GM19239 (cell line): ENCODE measurements at places on chromosomes 3 and 15.
A peak's percentile ranks its signal among the peaks of the same experiment; 100 is the strongest.

GRCh38 chr3:50637011-50637410 lies 20.1 kb downstream of the MAPKAPK3 start:
- DNase-seq: no peak

GRCh38 chr3:153760948-153761347 lies 360.2 kb upstream of the ARHGEF26 start:
- no peak for DNase-seq

GRCh38 chr3:112341386-112341785 lies 8.4 kb downstream of the CD200 start:
- no peak for DNase-seq

DNA sequence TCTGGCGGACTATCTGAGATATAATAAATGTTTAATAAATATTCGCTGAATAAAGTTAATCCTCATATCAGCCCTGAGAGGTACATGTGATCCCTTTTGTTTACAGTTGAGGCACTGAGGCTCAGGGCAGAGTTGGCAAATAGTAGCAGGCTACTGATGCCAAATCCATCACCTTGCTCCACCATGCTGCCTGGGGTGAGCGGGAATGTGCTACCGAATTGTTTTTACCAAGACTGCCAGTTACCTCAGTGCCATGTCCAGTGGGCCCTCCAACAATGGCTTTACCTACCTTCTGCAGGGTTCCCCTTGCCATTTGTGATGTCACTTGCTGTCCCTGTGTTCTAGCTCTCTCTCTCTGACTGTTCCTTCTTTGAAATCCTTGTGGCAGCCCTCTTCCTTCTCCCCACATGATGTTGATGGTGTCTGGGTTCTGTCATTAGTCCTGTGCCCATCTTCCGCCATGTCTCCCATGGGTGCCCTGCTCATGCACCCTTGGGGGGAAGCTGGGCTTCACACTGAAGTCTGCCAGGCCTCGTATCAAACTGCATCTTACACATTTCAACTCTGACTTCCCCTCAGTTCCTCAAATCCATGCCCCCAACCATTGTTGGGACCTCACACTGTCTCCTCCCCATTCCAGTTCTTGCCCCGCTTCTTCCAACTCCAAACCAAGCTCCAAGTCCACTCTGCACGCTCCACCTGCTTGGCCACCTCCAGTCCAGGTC lies 35.4 kb downstream of the SLCO2A1 start:
- DNase-seq: no peak

- DNase-seq: no peak
These were observed 1137.0 kb downstream of the ROBO2 start for GRCh38 chr3:78176869-78177268.

DNA sequence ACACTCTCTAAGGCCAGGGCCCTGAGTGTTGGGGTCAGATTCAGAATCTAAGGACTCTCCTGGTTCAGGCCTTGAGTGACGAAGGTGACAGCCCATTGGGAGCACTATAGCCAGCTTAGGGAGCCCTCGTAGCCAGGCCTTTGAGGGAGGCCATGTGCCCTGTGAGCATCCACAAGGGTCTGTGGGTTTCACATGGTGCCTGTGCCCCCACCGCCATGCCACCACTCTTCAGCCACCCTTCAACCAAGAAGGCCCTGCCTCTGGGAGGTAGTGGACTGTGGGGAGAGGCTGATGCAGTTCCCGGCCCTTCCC lies 37.5 kb downstream of the TSPAN3 start:
- no peak for DNase-seq

DNA sequence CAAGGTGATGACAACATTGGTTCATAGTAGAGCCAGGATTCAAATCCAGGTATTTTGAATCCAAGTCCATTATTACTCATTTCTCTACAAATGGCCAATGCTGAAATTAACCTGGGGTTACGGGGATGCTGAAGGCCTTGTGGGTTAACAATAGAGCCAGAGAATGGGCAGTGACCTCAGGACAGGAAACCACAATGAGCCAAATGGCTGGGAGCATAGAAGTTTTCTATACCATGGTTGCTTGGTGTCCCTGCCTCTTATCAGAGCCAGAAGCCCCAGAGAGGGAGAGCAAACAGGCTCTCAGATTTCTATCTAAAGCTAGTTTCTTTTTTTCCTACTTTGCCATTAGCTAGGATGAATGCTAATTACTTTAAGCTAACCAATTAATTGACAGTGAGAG lies 82.3 kb downstream of the TNIK start:
- no peak for DNase-seq

DNA sequence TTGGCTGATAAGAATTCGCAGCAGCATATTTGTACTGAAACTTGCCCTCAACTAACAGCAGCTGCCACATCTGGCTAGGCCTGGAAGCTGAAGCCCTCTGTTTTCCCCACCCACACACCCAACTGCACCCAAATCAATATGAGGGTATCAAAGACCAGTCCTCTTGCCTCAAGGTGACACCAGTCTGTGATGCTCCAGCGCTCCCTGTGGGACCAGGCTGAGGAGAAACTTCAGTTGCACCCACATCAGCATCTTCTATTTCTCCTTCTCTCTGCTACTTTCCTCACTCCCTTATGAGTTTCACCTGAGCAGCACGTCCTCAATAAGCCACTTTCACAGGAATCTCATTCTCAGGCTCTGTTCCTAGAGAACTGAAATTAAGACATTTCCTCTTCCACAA lies 18.7 kb upstream of the GRAMD1C start:
- DNase-seq: no peak

- no peak for DNase-seq
These were observed 26.3 kb downstream of the MRPS11 start for GRCh38 chr15:88493844-88494243.

DNA sequence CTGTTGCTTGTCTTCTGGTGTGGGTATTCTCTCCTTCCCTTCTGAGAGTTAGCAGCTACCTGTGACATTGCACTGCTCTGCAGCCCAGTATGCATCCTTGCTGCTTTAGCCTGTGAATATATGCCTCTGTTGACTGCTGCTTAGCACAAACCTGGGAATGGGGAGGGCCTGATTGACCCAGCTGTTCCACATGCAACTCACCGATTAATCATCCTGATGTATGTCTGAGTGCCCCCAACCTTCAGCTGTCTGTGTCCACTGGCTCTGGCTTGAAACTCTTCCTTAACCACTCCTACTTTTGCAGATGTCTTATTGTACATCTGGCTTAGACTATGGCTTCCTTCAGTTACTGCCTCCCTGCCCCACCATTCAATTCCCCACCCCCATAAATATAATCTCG lies 119.1 kb downstream of the RASA2 start:
- no peak for DNase-seq

DNA sequence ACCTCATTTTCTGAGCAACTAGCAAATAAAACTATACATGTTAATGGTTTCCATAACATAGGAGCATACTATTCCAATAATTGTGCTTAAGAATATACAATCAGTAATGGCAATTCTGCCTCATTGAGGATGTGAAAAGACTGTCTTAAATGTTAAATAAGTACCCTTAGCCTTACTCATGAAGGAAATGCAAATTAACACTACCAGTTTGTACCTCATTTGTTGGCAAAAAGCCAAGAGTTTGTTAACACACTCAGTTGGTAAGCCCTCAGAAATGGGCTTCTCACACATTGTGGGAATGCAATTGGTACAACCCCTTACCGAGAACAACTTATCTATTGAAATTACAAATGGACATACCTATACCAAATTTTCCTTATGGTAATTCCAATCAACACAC lies 9.2 kb upstream of the STT3B start:
- DNase-seq: no peak

- DNase-seq: no peak
These were observed 162.2 kb downstream of the LPP start for GRCh38 chr3:188316021-188316722.

- DNase-seq: no peak
These were observed 98.3 kb downstream of the MEX3B start for GRCh38 chr15:81947548-81947947.

DNA sequence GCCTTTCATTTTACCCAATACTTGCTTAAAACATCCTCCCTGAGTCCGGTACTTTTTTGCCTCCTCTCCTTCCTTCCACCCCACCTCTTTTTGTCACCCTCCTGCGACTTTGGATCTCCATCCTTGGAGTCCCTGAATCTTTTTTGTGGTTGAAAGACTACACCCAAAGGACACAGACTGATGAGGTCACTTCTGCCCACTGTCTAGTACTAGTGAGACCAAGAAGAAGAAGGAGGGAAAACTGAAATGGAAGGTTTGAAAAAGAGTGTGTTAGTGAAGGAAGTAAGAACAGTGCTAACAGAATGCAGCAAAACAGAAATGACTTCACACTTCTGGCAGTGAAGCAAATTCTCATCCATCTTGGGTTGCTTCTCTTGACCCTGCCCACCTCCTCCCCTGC lies 6.6 kb downstream of the B3GNT5 start:
- DNase-seq: no peak

DNA sequence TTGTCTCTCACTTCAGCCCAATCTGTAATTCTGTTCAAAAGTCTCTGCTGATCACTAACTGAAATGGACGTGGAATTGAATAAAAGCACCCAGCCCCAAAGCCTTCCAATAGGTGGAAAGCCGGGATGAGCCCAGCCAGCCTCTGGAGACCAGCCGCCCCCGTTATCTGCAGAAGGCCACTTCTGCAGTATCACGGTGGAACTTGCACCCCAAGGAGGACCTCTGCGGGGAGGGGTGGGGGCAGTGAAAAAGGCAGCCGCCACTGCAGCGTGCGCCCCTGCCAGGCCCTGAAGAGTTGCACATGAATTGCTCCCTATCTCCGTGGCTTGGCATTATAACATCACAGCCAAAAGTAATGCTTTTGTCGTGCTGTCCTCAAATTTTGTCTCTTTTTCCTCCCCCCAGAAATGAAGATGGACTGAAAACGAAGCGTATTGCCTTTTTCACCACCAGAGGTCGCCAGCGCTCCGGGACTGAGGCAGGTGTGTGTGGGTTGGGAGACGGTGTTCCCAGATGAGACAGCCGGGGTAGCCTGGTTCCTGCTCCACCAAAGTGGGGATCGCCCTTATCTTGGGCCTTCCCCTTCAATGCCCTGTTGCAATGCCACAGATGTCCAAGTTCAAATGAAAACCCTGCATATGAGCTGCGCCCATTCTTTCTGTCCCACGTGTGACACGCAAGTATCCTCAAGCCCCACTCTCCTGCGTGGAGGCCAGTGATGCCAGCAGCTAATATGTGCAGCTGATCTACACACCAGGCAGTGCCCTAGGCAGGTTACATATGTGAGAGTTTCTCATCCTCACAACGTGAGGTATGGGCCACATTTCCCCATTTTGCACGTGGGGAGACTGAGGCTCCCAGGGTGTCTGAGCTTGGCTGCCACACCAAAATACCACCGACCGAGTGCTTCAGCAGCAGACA lies 96.0 kb downstream of the LRRK1 start:
- peak; percentile 55 for DNase-seq

DNA sequence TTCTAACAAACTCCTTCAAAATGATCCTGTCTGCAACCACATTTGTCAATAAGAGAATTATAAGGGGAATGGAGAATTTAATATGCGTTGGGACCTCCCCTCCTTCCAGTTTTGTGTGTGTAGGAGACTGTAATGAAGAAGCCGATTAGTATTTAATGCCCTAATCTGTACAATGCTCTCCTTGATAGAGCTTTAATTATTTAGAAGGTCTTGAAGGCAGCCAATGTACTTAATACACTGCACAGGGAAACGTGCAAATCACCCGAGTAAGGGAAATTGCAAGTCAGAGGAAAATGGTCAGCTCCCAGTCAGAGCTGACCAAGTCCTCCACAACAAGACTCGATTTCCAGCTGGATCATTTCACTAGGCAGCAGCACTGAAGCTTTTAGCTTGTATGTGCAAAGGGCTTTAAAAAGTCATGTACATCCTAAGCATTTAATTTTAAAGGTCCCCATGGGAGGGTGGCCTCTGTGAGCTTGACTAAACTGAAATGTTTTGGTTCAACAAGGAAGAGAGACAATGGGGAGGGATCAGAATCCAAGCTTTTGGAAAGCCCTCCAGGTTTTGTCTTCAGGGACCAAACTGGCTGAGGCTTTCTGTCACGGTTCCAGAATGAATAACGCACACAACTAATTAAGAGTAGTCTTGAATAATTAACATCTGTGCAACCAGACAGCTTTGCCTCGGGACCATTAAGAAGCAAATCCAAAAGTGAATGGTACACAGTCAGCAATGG lies 159.8 kb upstream of the MITF start:
- no peak for DNase-seq

DNA sequence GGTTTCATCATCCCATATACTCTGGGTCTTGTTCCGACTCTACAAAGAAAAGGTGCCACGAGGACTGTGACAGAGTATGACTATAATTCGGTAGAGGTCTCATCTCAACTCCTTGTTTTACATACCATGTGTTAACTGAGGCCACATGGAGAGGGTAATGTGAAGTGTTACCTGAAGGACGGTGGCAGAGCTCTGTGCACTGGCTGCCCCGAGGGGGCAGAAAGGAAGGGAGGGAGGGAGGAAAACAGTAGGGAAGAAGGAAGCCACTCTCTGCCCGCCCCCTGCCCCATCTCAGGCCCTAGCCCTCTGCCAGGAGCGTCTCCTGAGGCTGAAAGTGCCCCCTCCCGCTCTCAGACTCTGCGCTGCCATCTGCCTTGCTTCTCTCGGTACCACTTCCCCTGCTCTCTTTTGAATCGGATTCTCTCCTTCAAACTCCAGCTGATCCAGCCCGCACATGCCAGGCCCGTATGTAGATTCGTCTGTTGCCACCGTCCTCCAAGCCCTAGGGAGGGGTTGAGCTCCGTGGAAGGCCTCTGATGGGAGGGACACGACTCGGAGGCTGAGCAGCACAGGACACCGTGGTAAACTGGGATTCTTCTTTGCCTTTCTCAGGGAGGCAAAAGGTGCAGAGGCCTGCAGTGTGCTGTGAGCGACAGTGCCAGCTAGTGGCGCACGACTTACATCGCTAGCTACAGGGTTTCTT lies 70.5 kb upstream of the ATP10A start:
- no peak for DNase-seq

GRCh38 chr3:131370935-131371687 lies 10.5 kb upstream of the NUDT16 start:
- no peak for DNase-seq

GRCh38 chr3:88809993-88810392 lies 297.4 kb upstream of the EPHA3 start:
- DNase-seq: no peak

GRCh38 chr3:41898631-41899030 lies 63.3 kb downstream of the ULK4 start:
- no peak for DNase-seq

DNA sequence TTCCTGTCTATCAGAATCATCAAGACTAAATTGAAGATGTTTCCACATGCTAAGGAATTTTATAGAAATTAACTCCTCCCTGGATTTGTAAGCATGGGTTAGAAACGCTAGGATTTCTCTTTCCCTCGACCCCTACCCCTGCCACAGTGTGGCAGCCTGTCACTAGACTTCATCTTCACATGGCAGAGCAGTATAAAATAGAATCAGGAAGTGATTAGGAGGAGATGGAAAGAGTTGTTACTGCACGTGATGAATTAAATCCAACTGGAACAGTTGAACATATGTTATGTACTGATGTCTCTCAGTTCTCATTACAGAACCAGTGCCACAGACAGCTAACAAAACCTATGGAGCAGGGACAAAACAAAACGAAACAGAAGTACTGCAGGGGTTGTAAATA lies 130.0 kb upstream of the BNIP2 start:
- no peak for DNase-seq

DNA sequence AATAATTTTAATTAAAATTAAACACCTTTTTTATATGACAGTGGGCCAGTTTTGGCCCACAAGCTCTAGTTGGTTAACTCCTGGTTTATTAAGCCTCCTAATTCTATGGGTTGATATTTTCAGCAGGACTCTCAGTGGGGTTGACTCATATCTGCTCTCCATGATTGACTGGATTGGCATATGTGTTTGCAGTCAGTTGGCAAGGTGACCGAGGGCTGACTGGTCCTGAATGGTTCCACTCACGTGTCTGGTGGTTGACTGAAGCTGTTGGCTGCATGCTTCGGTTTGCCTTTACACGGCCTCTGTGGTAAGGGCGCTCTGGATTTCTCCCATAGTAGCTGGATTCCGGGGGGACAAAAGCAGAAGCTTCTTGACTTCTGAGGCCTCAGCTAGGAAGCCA lies 65.3 kb upstream of the ZNF280D start:
- no peak for DNase-seq
